ENCODE measurements at places on chromosomes 7 and 10. TPM values are rescaled to one million over a fixed set of nuclear protein-coding genes. Genes with fewer than 3 reads are reported as not detected.

TMEM139 gene
- total RNA-seq: 2.7 TPM

SLC16A12 gene
- not detected for total RNA-seq

ASNS gene
- total RNA-seq: 210 TPM

DNA sequence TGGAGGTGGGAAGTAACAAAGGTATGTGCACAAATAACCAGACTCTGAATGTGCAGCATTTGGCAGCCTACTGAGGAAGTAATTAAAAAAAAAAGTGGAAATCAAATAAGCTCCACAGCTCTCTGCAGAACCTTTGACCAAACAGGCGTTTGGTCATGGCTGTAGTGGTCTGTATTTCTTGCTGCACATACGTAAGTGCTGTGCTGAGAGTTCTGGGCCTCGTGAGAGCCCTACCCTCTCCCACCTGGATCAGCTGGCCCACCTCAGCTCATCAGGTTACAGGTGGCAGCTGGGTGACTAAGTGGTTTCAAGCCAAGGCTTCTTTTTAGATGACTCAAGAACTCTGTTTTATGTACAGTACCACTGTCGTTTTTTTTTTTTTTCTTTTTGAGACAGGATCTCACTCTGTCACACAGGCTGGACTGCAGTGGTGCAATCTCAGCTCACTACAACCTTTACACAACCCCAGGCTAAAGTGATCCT lies 178.2 kb upstream of the KLF6 start:
- H3K4me1 ChIP-seq: peaks cover 23% of the 10 kb centered on the region
- H3K36me3 ChIP-seq: no peaks in the 10 kb centered on the region
- H3K4me3 ChIP-seq: no peak overlapping the region
- no peaks in the 10 kb centered on the region for H3K27me3 ChIP-seq
- DNase-seq: no peak

- no peaks in the 10 kb centered on the region for H3K27me3 ChIP-seq
- H3K27ac ChIP-seq: no peak overlapping the region
- no peaks in the 10 kb centered on the region for H3K4me1 ChIP-seq
- no peaks in the 10 kb centered on the region for H3K36me3 ChIP-seq
Observed at GRCh38 chr7:97298561-97298960, 181.1 kb downstream of the SDHAF3 start.

DNA sequence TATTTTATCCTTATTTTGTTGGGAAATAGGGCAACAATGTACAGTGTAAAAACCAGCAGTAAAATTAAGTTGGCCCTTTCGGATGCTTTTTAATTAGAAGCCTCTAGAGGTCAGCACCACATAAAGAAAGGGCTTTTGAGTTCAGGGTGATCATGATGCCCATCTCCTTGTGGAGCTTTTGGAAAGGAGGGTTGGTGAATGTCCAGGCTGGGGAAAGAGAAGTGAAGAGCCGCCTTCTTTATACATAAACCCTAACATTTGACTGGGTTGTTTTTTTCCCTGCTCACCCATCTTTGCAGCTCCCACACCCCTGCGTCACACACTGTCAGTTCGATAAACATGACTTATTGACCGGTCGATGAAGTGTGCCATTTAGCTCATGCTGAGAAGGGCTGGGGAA lies 29.8 kb downstream of the MTURN start:
- H3K27ac ChIP-seq: no peak overlapping the region
- no peaks in the 10 kb centered on the region for H3K27me3 ChIP-seq

DNA sequence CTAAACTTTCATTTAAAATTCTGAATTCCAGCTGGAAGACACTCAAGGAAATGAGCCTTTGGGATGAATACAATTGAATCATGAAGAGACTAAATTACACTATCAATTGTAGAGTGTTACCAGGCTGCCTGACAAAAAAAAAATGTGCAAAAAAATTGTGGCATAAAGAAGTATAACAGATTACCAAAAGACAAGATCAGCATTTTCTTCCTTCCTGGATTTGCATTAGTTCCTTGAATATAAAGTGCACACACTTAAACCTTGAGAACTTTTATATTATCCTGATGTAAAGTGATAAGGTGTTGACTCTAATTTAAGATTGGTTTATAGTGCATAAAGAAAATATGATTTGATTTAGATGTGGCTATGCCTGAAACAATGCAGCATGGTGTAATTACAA lies 412.7 kb upstream of the KLF6 start:
- DNase-seq: no peak
- H3K36me3 ChIP-seq: no peaks in the 10 kb centered on the region
- peaks cover 7% of the 10 kb centered on the region for H3K4me1 ChIP-seq

GRCh38 chr7:120989257-120990220 lies 1.0 kb downstream of the CPED1 start:
- DNase-seq: no peak
- H3K4me3 ChIP-seq: no peak overlapping the region
- no peaks in the 10 kb centered on the region for H3K36me3 ChIP-seq
- peaks cover 16% of the 10 kb centered on the region for H3K4me1 ChIP-seq
- no peak overlapping the region for H3K27ac ChIP-seq

DNA sequence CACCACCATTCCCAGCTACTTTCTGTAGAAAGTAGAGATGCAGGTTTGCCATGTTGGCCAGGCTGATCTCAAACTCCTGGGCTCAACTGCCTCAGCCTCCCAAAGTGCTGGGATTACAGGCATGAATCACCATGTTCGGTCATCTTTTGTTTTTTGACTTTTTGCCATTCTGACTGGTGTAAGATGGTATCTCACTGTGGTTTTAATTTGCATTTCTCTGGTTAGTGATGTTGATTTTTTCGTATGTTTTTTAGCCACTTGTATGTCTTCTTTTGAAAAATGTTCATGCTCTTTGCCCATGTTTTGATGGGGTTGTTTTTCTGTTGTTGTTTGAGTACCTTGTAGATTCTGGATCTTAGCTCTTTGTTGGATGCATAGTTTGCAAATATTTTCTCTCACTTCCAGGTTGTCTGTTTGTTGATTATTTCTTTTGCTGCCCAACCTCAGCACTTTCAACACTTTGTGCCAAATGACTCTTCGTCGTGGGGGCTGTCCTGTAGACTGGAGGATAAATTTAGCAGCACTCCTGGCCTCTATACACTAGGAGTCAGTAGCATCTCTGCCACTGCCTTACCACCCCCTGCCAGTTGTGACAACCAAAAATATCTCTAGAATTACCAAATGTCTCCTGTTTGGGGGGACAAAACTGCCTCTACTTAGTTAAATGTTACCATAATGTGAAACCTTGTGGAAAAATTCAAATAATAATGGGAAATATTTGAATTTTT lies 6.5 kb upstream of the CPED1 start:
- no peaks in the 10 kb centered on the region for H3K36me3 ChIP-seq
- H3K27ac ChIP-seq: no peak overlapping the region
- H3K4me3 ChIP-seq: no peak overlapping the region
- DNase-seq: no peak
- peaks cover 4% of the 10 kb centered on the region for H3K4me1 ChIP-seq
- peaks cover 17% of the 10 kb centered on the region for H3K27me3 ChIP-seq
